ENCODE measurements at places on chromosomes 2 and 18.

DNA sequence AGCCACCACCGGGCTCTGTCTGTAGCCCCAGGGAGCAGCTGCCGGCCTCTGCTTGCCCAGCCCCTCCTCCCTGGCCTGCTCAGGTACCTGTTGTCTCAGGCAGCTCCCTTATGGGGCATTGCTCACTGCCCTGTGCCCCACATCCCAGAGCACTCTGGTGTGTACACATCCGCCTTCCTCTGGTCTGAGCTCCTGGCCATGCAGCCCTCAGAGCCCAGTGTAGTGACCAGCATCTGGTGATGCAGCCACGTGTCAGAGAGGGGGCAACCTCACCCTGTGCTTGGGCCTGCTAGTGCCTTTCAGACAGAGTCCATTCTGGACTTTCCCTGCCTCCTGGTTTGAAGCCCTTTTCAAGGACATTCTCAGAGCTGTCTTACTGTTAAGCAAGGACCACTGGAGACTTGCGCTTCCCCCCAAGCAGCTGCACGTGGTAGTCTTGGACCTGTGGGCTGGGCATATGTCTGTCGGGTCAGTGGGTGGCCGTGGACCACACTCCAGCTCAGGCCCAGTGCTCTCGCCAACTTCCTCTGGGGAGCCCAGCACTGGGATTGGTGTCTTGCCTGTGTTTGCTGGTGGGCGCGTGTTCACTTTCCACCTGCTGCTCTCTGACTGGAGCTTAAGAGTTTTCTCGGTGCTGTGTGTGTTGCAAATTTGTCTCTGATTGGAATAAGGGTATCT, 30.7 kb downstream of the DGKD start:
- H3K4me3 ChIP-seq = peak overlapping the region; percentile 66
- no peaks in the 10 kb centered on the region for H3K27me3 ChIP-seq
- H3K4me1 ChIP-seq = peaks cover 82% of the 10 kb centered on the region
- peaks cover 34% of the 10 kb centered on the region for H3K36me3 ChIP-seq

DNA sequence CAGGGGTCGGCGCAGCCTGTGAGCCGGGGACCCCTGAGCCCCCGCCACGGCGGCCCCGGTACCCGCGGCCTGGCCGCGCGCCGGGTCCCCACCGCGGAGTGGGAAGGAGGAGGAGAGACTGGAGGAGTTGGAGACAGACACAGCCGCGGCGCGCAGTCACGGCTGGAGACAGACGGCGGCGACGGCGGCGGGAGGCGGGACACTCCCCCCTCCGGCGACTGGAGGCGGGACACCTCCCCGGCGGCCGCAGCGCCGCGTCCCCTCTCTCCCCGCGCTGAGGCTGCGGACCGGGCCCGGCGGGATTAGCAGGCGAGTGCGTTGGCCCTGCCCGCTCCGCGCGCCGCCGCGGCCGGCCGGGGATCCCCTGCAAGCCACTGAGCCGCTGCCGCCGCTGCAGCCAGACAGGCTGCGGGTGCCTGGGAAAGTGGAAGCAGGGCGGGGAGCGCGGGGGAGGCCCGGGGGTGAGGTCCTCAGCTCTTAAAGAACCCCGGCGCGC, 1.0 kb upstream of the LDLRAD4 start:
- peak; percentile 52 for DNase-seq
- no peak overlapping the region for H3K4me3 ChIP-seq
- no peaks in the 10 kb centered on the region for H3K36me3 ChIP-seq

- H3K4me3 ChIP-seq = no peak overlapping the region
- H3K27me3 ChIP-seq = peaks cover 19% of the 10 kb centered on the region
- H3K27ac ChIP-seq = no peak overlapping the region
- no peaks in the 10 kb centered on the region for H3K4me1 ChIP-seq
- no peaks in the 10 kb centered on the region for H3K36me3 ChIP-seq
Measured at GRCh38 chr2:174282441-174282840, 34.1 kb upstream of the OLA1 start.

DNA sequence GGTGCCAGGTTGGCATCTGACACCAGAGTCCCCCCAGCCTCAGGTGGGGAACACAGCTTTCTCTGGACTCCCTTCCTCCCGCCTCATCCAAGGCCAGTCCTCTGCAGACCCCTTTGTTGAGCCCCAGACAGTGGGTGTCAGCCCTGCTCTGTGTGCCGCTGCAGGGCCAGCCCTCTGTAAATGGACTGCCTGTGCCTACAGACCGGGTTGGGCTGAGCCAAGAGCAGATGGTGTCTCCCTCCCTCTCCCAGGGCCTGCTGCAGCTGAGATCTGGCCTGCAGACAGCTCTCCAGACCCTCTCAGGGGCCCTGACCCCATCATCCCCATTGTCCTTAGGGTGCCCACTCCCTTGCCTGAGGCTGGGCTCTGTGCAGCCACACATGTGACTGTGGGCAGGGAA, 160.8 kb downstream of the KLHL29 start:
- H3K4me1 ChIP-seq = peaks cover 12% of the 10 kb centered on the region
- no peaks in the 10 kb centered on the region for H3K36me3 ChIP-seq
- DNase-seq = no peak
- H3K27me3 ChIP-seq = no peaks in the 10 kb centered on the region
- no peak overlapping the region for H3K27ac ChIP-seq

DNA sequence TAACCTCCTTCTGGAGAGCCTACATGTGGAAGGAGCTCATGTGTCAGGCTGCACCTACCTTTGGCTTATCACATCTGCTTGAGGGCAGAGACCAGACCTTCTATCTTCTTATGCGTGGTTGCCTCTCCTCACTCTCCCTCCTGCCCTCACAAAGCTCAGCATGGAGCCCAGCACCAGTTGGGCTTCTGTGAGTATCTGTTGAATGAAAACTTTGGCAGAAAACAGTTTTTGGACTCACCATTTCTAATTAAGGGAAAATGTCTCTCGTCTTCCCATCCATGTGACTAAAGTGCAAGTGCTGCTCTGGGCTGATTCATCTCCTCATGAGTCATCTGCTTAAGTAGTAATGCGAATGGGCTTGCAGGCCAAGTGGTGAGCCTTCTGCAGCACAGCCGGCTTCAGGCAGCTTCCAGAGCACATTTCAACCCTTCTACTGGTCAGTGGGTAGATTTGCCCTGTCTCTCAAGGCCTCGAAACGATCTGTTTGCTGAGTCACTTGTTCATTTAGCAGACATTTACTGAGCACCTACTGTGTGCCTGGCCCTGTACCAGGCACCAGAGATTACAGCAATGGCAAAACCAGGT, 102.6 kb downstream of the VSNL1 start:
- no peaks in the 10 kb centered on the region for H3K27me3 ChIP-seq
- no peak overlapping the region for H3K4me3 ChIP-seq
- H3K27ac ChIP-seq = no peak overlapping the region
- no peak for DNase-seq
- H3K36me3 ChIP-seq = no peaks in the 10 kb centered on the region
